RPMI8226 (cell line): ENCODE measurements at places on chromosomes 7 and 10.

GRCh38 chr7:137343281-137343841 is at the start of gene PTN:
Gene PTN (minus strand): TSS chr7:137343733. CDS start chr7:137254973, 88,760 bp downstream.
- DNase-seq: no peak

- peak; percentile 27 for DNase-seq
Observed at GRCh38 chr7:54426406-54426805, 115.8 kb upstream of the VSTM2A start.

- no peak for DNase-seq
Observed at GRCh38 chr10:90998733-90999511, 78.0 kb upstream of the ANKRD1 start.

- no peak for DNase-seq
Observed at GRCh38 chr10:110992006-110992800, 72.8 kb downstream of the SHOC2 start.

DNA sequence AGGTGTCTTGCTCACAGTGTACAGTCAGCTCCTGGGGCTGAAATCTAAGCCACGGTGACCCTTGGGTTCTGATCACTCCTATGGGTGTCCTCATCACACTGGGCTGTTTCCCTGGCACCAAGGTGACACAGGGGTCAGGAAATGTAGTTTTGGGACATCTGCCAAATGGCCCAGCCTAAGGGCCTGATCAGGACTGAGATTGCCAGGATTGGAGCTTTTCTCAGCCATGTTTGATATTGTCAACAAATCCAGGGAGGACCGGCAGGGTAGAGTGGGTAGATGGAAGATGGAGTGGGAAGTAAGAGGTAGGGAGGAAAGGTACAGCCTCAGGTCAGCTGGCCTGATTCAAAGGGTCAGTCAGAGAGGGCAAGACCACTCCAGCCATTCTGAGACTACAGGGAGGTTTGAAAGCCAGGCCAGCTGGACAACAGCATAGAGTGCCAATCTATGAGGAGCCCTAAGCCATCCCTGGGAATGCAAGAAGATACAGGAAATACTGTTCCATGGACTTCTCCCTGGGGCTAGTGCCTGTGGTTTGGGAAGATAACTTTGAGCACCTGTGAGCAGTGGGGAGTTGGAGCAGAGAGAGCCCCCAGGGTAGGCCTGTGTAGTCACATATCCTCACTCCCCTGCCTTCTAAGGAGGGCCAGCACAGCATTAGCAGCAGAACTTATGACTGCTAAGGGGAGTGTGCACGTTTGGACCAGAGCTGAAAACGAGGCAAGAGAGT is 377.3 kb upstream of the ZMIZ1 start:
- no peak for DNase-seq

DNA sequence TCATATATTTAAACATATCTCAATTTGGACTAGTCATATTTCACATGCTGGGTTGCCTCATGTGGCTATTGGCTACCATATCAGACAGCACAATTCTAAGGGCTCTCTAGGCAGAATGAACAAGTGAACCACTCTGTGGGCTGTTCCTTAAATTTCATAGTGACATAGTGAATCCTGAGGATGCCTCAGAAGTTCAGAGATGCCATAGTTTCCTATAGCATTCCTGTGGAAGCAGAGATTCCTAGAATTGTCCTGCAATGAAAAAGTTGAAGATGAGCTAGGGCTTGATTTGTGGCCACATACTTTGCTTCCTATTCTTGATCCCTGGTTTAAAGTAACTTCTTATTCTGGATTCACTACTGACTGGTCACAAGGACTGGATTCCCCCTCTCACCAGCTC is 35.6 kb downstream of the MKX start:
- no peak for DNase-seq

DNA sequence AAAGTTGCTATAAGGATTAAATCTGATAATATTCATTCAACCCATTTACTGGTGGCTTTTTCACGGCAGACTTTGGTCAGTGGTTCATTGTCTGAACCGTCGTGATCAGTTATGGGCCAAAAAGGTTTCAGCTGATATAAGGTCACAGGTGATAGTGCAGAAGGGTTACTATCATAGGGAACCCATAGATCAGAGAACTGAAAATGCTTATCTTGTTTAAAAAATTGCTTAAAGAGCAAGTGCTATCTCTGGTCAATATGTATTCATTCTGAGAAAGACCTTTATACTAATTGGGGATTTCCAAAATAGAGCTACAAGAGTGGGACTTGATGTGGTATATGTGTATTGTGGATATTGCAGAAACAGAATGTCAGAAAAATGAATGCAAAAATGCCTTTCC is 147.8 kb upstream of the SEMA3E start:
- DNase-seq: no peak

DNA sequence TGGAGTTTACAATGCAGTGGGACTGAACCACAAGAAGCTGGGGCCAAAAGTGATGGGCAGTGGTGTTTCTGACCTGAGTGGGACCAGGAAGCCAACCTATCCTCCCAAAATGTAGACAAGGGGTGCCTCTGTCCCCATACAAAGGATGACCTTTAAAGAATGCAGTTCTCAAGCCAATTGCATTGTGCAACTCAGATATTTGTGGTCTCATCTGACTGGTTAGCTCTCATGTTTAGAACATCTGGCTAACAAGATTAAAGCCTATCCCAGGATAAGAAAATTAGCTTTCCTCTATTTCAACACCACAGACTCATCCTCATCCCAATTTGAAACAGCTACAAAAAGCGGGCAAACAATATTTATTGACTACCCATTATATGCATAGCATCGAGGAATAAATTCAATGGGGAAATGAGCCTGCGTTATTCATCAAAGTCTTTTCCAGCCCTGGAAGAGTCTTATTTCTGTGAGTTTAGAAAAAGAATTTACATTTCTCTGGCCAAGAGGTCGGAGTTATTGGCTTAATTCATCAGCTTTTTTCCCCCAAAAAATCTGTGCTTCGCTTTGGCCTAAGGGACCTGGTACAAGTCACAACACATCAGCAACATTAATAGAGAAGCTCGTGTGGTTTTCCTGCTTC is 26.7 kb downstream of the ELMO1 start:
- no peak for DNase-seq

- no peak for DNase-seq
Observed at GRCh38 chr10:79463578-79464496, 18.4 kb upstream of the ZCCHC24 start.
